ENCODE measurements at places on chromosomes 1 and 21.

- DNase-seq: no peak
Measured at GRCh38 chr1:97680470-97680869, 240.4 kb downstream of the DPYD start.

GRCh38 chr1:172286629-172287076, 133.8 kb upstream of the C1orf105 start:
- DNase-seq: no peak

- DNase-seq: no peak
Measured at GRCh38 chr1:199687321-199687720, 340.2 kb upstream of the NR5A2 start.

DNA sequence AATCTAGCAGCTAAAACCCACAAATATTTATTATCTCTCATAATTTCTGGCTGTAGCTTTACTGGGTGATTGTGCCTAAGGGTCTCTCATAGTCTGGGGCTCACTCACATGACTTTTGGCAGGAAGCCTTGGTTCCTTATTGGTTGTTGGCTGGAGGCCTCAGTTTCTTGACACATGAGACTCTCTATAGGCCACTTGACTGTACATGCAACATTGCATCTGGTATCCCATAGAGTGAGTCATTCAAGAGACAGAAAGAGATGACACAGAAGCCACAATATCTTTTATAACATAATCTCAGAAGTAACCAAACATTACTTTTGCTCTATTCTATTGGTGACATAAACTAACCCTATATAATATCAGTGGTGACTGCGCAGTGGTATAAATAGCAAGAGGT, 128.5 kb upstream of the HNRNPU start:
- no peak for DNase-seq

GRCh38 chr1:36524359-36525062, 41.8 kb upstream of the CSF3R start:
- DNase-seq: no peak

- no peak for DNase-seq
Measured at GRCh38 chr1:211135342-211135950, 1.5 kb upstream of the KCNH1 start.

- DNase-seq: no peak
Measured at GRCh38 chr1:50959303-50959912, 659 bp downstream of the FAF1 start.

DNA sequence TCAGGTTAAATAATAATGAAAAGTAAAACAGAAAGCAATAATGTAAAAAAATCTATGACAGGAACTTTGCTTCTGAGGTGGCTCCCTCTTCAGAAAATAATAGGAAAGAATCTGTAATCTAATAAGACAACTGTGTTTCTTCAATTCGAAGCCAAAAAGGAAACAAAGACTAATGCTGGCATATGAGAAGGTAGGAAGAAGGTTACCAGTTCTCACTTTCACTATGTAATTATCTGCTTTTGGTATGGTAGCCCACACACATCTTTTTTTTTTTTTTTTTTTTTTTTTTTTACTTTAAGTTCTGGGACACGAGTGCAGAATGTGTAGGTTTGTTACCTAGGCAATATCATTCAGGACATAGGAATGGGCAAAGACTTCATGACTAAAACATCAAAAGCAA, 47.1 kb downstream of the COP1 start:
- DNase-seq: no peak

DNA sequence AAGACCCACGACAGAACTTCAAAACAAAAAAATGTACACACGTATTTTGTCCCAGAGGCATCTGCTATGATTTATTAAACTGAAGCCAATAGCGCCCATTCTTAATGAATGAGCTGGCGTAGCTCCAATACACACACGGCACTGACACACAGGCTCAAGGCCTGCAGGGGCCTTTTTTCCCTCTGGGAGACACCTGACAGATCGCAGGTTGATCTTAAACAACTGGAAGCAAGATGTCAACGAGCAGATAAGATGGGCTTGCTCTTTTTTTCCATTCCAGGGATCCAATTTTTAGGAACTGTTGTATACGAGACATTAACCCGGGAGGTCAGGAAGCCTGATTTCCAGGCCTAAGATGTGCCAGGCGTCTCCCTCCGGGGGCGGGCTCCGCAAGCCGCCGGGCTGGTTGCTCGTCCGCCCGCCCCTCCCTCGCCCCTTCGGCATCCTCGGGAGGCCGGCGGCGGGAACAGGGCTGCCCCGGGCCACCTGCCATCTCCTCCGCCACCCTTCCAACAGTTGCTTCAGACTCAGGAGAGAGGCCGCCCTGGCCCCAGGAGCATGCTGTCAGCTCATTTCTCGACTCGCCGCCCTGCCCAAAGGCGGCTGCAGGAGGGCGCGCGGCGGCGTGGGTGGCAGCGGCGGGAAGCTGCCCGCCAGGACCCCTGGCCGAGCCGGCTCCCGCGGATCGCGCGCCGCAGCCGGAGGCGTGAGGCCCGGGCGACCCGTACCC, 735 bp downstream of the TTC13 start:
- peak; percentile 21 for DNase-seq

- DNase-seq: no peak
Measured at GRCh38 chr1:168373869-168374268, 93.2 kb downstream of the TBX19 start.

DNA sequence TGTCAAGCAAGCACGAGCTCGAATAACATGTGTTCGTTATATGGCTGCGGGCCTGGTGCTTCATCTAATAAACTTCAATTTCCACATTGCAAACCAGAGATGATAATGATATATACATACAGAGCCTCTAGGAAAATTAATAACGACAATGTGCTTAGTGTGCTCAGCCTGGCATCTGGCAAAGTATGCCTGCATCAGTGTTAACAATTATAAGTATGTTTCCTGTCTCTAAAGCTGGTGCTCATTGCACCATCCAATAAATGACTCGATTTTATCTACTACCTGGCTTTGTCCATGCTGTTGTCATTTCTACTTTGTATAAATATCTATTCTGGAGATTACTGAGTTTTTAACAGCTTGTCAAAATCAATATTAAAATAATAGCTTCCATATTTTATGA, 1402.6 kb downstream of the MRPL39 start:
- DNase-seq: no peak

- no peak for DNase-seq
Measured at GRCh38 chr1:45647248-45648021, 23.6 kb upstream of the CCDC17 start.

DNA sequence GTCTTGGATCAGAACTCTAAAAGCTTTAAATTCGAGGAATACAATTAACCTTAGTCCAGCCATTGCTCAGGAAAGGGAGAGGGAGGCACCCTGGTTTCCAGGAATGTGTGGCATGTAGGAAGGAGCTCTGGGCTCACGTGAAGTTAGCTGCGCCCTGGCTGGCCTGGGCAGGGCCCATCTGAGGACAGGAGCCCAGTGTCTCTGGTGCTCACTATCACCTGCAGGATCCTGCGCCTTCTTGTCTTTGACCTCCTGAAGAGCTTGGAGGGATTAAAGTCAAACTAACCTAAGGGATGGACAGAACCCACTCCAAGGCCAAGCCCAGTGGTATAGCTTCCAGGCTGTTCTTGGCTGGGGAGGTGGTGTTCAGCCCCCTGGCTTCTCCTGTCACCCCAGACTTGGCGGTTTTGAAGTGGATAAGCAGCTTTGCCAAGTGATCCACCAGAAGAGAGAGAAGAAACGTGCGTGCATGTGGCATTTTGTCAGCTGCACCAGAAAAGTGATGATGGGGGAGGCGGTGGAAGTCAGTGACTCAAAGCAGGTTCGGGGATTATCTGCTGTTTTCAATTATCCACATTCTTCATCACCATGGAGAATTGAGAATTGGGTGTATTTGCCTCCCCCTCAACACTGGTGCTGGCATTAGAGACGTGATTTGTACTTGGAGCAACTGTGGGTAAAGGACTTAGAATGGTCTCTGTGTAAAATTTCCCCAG, 11.9 kb upstream of the KCNN3 start:
- DNase-seq: no peak

GRCh38 chr1:230122366-230123279, 55.6 kb downstream of the GALNT2 start:
- no peak for DNase-seq

- no peak for DNase-seq
Measured at GRCh38 chr1:86447198-86447790, 21.4 kb upstream of the CLCA1 start.

DNA sequence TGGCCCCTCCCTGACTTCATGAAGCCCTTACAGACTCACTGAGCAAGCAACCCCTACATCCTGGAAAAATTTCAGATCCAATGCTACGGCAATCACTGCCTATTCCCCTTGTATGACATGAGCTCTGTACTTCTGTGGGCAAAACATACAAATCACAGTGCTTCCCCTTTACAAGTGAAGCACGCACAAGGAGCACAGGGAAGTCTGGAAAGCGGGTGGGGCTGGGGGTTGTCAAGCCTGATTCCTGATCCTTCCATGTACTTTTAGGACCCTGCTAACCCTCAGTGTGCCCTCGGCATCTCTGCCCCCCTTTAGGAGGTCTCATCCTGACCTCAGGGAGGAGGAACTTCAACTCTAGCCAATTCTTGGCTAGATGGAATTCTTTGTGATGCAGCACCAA, 405.7 kb upstream of the POU3F1 start:
- no peak for DNase-seq

DNA sequence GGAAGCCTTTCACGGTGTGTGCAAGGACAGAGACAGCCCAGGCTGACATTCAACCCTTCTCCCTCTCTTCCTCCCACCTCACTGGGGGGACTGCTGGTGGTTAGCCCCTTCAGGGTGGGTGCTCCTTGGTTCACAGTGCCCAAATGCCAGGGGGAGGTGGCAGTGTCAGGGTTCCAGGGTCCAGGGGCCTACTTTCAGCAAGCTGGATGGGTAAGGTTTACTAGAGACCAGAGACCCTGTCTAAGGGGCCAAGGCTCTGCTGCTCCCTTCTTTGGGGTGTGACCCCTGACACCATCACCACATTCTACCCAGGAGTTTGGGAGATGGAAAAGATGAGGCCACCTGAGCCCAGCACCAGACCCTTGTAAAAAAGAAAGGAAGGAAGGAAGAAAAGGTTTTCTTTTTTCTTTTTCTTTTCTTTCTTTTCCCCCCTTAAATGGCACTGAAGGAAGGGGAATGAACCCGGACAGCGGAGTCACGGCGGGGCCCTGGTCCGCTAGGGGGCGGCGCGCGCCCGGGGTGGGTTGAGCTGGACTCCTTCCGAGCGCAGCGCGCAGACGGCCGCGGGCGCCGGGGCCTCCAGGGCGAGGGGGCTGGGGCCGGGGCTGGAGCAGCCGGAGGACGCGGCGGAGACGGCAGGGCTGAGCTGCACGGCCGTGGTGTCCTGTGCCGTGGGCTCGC, 18.8 kb downstream of the KNCN start:
- peak; percentile 41 for DNase-seq

- no peak for DNase-seq
Measured at GRCh38 chr1:111145542-111145941, 5.5 kb downstream of the CEPT1 start.

- no peak for DNase-seq
Measured at GRCh38 chr1:238991765-238992495, 394.4 kb upstream of the CHRM3 start.

DNA sequence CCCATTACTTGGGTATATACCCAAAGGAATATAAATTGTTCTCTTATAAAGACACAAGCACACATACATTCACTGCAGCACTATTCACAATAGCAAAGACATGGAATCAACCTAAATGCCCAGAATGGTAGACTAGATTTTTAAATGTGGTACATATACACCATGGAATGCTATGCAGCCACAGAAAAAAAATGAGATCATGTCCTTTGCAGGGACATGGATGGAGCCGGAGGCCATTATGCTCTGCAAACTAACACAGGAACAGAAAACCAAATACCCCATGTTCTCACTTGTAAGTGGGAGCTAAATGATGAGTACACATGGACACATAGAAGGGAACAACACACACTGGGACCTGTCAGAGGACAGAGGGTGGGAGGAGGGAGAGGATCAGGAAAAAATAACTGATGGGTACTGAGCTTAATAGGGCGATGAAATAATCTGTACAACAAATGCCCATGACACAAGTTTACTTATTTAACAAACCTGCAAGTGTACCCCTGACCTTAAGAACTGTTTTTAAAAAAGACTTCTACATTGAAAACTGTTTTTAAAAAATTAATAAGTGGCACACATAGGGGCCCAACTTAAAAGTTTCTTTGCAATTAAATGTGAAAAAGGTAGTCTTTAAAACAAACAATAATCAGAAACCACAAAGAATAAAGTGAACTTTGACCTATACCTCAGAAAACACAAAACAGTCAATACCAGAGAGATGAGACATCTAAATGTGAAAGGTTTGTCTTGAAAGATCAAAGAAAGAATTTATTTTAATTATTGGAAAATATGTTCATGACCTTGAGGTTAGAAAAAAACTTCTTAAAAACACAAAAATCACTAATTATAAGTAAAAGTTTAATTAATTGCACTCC, 75.2 kb downstream of the CDC42BPA start:
- no peak for DNase-seq

- no peak for DNase-seq
Measured at GRCh38 chr21:43763901-43764523, 12.1 kb downstream of the CSTB start.

- no peak for DNase-seq
Measured at GRCh38 chr1:16115468-16115983, 40.3 kb downstream of the EPHA2 start.

DNA sequence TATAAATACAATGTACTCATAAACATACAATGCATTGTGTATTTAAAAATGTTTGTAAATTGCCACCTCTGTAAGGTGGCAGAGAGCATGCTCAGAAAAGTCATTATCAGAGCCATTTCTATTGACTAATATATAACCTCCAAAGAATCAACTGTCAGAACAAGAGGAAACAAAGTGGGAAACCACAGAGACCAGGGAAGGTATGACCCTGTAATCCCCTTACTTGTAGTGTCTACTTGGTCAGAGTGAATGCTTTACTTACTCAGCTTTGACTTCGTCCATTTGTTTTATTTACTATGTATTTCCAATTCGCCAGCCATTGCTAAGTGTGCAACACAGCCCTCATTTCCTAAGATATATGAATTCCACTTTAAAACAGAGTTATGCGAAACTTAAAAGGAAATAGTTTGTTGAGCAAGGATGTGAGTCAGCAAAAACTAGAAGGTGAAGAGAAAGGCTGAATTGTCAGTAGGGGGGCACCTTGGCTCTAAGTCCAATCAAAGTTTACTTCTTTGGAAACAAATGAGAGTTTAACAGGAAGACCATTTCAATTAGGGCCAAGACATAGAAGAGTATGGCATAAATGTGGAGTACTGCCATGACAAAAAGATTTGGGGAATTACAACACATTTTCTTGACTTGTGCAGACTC, 671.7 kb upstream of the PTBP2 start:
- no peak for DNase-seq

- no peak for DNase-seq
Measured at GRCh38 chr1:19658186-19658585, 6.5 kb upstream of the HTR6 start.

DNA sequence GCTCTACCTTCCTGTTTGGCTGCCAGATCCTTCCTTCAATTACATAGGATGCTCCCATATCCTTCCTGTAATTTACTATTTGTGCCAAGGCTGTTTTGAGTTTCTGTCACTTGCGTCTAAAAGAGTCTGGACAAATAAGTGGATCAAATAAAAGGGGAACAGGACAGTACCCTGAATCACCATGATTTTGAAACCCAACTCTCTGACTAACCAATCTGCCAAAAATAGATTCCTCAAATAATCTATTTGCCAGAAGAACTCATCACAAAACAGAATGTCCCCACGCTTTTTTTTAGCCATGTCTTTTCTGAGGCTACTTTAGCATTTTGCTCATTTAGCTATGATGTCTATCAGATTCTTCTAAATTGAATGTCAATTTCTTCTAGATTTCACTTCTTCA, 392.6 kb downstream of the NTNG1 start:
- DNase-seq: no peak

GRCh38 chr1:230548357-230548756, 93.9 kb upstream of the COG2 start:
- no peak for DNase-seq

GRCh38 chr1:206957639-206958038, 11.4 kb upstream of the PIGR start:
- no peak for DNase-seq

Data from stimulated activated CD8-positive, alpha-beta memory T cell treated with anti-CD3 and anti-CD28 coated beads, Interleukin-15, amount 100 ng/mL, for 24 hours (primary cell).